BJ (cell line): ENCODE measurements at places on chromosomes 3 and 15. TPM values are rescaled to one million over a fixed set of nuclear protein-coding genes. Genes with fewer than 3 reads are reported as not detected.

CCNB2 gene
- polyA plus RNA-seq: 33.5 and 45.3 TPM in 2 replicates

SCN5A gene
- 0.33 and 0.74 TPM in 2 replicates for polyA plus RNA-seq

CCK gene
- polyA plus RNA-seq: 0.16 TPM in 1 of 2 replicates, not detected in the other

RASL12 gene
- 0.12 and 0.16 TPM in 2 replicates for polyA plus RNA-seq

MAGEL2 gene
- 0.02 and 0.04 TPM in 2 replicates for polyA plus RNA-seq

CELSR3 gene
- polyA plus RNA-seq: 0.55 and 0.88 TPM in 2 replicates

SECISBP2L gene
- 23.8 and 33.6 TPM in 2 replicates for polyA plus RNA-seq

RAD51 gene
- 8.9 TPM in 2 replicates for polyA plus RNA-seq

CCR4 gene
- polyA plus RNA-seq: not detected in 2 replicates

HCLS1 gene
- 3.5 and 3.7 TPM in 2 replicates for polyA plus RNA-seq

RBP2 gene
- not detected in 2 replicates for polyA plus RNA-seq

CPNE9 gene
- not detected in 2 replicates for polyA plus RNA-seq
